ENCODE measurements at places on chromosomes 5 and 9.
A peak's percentile ranks its signal among the peaks of the same experiment; 100 is the strongest.

GRCh38 chr5:170403675-170404074 lies 14.5 kb upstream of the KCNMB1 start:
- DNase-seq: no peak

DNA sequence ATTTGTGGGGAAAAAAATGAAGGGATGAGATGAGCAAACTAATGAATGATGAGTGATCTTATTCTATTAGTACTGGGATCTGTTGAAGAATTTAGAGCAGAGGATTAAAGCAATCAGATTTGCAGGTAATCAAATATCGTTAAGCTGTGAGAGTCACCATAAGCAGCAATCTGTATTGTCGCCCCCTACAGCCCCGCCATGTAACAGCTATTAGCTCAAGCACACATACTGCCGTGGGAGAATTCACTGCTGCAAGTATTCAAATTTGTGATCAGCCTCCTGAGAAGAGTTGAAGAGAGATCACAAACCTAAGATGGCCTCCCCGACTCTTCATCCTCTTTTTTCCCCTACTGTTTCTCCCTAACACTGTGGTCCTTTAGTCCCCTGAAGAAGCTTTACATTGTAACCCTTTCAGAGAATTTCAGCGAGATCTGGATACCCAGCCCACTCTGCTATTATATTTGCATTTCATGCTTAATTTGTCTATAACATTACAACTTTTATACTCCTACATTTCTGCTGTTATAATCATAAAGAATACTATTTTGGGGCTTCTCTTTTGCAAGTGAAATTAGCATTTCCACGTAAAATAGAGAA lies 28.5 kb upstream of the PHF24 start:
- peak; percentile 24 for DNase-seq

DNA sequence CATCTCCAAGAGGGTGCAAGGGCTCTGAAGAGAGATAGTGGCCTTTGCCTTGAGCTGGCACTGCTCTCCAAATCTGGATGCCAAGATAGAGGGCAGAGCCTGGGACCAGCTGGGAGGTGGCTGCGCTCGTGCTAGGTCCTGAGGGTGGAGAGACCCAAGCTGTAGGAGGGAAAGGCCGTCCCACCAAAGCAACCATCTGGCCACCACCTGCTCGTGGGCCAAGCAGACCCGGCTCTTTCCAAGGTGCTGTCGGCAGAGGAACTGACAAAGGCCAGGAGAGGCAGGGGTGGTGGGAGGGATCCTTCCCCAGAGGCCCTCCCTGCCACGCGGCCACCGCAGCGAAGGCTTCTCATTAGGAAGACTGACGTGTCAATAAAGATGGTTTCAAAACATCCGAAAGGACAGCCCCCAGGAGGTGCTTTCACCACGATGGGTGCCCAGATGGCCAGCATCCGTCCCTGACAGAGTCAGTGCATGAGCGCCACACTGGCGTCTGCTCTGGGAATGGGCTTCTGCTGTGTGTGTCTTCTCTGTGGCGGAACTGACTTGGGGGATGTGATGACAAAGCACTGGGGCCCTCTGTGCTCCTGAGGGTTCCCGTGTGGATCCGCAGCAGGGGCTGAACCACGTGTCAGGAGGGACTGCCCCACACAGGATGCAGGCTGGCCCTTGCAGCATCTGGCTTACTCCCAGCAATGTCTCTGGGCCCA lies 213.5 kb downstream of the FANCC start:
- no peak for DNase-seq

DNA sequence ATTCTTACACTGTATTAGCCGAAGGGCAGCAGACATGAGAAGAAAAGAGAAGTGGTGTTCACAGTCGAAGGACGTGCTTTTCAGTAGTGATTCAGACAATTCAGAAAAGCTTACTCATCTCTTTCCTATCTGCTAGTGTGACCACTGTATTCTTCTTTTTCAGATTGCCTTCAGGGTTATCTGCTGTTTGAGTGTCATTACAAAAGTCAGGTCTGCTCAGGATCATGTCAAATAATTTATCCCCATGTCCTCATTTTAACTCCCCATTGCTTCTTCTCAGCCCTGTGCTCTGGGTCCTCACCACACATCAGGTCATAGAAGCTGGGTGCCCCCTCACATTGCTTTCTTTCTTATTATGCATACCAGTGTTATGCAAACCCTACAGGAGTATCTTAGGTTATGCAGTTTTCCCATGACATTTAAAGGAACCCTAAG lies 394.0 kb downstream of the CETN3 start:
- DNase-seq: no peak

DNA sequence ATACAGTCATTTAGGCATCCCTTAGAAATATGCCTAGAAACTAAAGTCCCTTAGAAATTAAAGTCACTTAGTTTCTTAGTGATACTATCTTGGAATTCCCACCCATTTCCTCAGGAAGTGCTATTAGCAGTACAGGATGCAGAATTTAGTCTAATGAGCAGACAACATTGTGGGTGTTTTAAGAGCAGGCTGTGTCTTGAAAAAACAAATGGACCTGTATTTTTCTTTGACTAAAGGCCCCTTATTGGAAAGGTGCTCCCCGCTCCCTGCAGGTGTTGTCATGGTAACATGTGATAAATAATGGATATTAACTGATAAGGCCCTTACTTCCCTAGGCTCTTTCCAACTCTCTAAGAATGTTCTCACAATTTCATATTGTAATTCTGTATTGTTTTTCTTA lies 38.8 kb upstream of the STARD4 start:
- no peak for DNase-seq

- no peak for DNase-seq
These were observed 1.8 kb downstream of the SKP2 start for GRCh38 chr5:36153726-36154125.

- DNase-seq: no peak
These were observed 44.9 kb upstream of the MAST4 start for GRCh38 chr5:66551338-66551737.

- DNase-seq: no peak
These were observed 24.0 kb downstream of the NR6A1 start for GRCh38 chr9:124747065-124747464.

DNA sequence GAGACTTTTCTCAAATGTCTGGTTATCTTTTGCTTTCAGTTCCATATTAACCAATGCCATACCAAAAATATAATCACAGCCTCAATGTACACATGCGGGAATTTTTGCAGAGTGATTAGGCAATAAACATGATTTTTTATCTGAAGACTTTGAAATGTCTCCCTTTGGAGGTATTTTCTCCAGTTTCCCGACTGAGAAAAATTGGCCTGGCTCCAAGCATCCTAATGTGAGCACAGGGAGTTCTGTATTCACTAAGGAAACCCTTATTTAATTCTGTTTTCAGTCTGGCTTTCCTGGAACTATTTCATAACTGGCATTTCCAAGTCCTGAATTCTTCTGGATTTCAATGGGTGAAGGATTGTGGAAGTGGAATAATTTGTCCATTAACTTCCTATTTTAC lies 8.5 kb downstream of the HCN1 start:
- no peak for DNase-seq

DNA sequence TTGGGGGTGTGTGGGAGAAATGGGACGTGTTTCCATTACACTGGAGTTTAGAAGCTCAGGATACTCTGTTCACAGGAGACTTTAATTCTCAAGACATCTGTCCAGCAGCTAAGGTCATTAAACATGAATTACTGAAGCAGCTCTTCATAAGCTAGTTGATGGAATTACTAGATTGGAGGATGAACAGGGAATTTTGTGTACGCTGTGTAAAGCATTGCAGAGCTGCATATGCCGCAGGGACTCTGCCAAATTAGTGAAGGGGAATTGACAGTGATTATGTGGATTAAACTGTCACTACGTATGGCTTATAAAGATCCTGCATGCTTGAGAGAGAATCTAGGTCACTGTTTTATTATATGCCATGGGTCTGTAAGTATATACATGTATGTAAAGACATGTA lies 177.5 kb upstream of the TBC1D2 start:
- DNase-seq: no peak

GRCh38 chr9:101527066-101527465 lies 6.6 kb upstream of the RNF20 start:
- no peak for DNase-seq

GRCh38 chr5:154603953-154604679 lies 126.1 kb upstream of the HAND1 start:
- no peak for DNase-seq

All from NCI-H1092 treated with DMSO at 0.1 percent for 48 hours (cell line).